ENCODE measurements at places on chromosomes 1 and 21.

DNA sequence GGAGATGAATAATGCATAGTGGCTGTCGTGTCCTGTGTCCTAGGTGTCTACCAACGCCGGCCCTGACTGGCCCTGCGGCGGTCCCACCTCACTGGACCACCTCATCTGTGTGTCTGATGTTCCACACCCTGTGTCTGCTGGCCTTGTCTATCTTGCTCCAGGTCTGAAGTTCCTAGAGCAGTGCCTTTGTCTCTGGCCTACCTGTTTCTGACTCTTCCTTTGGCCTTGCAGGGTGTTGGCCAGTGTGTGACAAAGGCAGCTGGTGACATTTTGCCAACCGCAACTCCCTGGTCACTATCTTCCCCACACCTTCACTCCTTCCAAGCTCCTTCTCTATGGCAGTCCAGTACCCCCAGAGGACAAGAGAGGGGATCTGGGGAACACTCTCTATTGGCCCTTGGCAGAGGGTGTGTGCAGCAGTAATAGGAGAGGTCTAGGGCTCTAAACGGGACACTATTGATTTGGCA is 1.4 kb upstream of the AHDC1 start:
- DNase-seq = no peak

DNA sequence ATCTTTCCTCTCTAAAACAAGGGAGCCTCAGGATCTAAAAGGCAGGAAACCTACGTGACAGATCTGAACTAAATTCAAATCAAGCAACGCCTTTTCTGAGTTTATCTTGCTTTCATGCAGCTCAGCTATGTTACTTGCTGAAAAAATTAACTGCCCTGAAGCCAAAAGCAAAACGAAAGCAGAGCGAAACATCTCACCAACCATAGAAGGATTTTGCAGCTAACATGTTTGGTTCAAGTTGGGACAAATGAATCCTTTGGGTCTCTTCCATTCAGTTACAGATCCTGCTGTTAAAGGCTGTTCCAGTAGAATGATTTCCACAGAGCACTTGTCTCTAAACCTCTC is 482 bp downstream of the SLC2A5 start:
- DNase-seq = no peak

- DNase-seq = peak; percentile 3
Observed at GRCh38 chr21:34166468-34166867, 93.1 kb downstream of the MRPS6 start.

GRCh38 chr21:23471877-23472276 is 2135.4 kb downstream of the MRPL39 start:
- no peak for DNase-seq

DNA sequence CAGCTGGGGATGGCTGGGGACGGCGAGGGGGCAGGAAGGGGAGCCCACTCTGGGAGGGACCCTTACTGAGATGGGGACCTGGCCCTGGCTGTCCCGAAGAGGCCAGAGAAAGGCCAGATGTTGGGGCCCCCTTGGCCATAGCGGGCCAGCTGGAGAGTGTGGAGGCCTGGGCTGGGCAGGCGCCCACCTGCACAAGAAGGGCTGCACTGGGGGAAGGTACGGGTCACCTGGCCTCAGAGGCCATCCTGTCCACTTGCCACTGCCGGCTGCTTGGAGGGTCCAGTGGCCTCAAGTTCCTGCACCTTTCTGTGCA is 5.0 kb upstream of the PLCH2 start:
- no peak for DNase-seq

- no peak for DNase-seq
Observed at GRCh38 chr1:21334214-21335087, 44.2 kb upstream of the ECE1 start.

GRCh38 chr1:230091473-230092231 is 24.6 kb downstream of the GALNT2 start:
- no peak for DNase-seq

DNA sequence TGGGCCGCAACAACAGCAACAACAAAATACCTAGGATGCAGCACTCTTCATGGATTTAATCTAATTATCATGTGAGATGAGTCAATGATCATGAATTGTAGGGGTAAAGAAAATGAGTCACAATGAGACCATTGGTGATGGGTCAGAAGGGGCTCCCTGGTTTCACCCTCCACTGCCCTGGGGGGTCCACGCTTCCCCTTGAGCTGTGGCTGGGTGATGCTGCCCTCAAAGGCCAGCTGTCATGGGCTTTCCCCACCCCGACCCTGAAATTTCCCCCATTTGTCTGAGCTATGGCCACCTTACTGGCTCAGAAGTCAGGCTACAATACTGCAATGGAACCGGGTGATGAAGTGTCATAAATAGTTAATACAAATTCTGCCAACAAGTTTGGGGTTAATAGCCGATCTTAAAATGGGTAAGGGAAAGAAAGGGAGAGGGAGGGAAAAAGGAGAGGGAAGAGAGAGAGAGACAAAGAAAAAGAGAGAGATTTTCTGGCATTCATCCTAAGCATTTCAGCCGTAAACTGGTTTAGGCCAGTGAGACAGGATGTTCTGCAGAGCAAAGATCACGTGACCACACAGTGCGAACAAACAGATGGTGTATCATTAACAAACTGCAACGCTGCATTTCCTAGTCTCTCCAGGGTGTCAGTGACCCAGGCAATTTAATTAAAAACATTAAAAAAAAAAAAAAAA is 143.4 kb upstream of the ERRFI1 start:
- peak; percentile 53 for DNase-seq

DNA sequence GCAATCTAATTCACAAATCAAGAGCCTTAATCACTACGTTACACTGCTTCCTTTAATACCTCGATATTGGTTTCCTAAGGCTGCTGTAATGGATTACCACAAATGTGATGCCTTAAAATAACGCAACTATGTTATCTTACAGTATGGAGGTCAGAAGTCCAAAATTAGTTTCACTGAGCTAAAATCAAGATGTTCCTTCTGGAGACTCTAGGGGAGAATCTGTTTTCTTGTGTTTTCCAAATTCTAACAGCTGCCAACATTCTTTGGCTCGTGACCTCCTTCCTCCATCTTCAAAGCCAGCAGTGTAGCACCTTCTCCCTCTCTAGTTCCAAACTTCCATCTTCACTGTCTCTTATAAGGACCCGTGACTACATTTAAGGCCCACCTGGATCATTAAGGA is 335.0 kb upstream of the NFIA start:
- DNase-seq = no peak

DNA sequence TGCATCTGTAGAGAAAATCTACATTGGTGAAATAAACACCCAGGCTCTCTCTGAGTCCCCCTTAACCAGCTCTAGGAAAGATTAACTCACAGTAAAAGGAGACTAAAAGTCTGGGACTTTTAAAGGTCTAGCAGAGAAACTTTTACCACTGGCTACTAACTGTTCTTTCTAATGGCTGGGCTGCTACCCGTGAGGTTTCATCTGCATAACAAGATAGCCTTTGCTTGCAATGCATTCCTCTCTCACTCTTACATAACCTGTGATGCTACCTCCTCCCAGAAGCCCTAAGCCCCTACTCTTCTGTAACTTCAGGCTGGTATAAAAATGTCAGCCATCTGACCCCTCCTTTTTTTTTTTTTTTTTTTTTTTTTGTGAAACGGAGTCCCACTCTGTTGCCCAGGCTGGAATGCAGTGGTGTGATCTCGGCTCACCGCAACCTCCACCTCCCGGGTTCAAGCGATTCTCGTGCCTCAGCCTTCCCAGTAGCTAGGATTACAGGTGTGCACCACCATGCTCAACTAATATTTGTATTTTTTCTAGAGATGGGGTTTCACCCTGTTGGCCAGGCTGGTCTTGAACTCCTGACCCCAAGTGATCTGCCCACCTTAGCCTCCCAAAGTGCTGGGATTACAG is 344.2 kb downstream of the RGS7 start:
- DNase-seq = no peak

- DNase-seq = no peak
Observed at GRCh38 chr1:159428536-159428935, 3.5 kb upstream of the OR10J4 start.

GRCh38 chr1:153566414-153567371 is 1.0 kb upstream of the S100A2 start:
- DNase-seq = peak; percentile 81

GRCh38 chr21:41031701-41032220 is 136.2 kb upstream of the BACE2 start:
- DNase-seq = no peak

DNA sequence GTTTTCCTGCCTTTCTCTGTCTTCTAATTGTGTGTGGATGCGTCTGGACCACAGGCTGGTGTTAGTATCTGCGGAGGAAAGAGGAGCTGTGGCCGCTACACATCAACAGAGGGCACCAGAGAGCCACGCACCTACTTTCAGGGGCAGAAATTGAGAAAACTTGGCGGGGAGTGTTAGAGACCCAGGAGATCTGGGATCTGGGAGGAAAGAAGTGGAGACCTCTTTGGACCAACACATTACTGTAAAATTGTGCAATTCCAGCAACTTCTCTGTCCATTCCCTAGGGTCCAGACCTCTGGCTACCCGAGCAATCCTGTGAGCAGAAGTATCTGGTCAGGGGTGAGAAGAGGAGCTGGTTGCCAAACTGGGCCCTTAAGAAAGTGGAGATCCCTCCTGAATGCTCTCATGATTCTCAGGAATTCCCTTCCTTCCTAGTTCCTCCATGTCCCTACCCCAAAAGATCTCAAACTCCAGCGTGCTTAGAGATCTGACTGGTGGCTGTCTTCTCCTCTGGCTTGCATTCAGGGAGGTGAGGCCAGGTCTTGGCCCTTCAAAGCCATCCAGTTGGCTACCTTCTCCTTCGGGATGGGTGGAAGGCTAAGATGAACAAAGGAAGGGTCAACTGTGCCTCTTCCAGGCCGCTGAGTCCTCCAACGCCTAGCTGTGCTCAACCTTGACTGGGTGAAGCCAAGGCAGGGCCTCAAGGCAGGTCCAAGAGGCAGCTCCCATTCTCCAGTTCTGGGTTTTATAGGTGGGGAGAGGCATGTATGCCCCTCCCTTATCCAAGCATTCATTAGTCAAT is 1.2 kb upstream of the KIRREL1 start:
- peak; percentile 33 for DNase-seq

GRCh38 chr1:107622966-107623365 is 342.0 kb downstream of the VAV3 start:
- DNase-seq = no peak

DNA sequence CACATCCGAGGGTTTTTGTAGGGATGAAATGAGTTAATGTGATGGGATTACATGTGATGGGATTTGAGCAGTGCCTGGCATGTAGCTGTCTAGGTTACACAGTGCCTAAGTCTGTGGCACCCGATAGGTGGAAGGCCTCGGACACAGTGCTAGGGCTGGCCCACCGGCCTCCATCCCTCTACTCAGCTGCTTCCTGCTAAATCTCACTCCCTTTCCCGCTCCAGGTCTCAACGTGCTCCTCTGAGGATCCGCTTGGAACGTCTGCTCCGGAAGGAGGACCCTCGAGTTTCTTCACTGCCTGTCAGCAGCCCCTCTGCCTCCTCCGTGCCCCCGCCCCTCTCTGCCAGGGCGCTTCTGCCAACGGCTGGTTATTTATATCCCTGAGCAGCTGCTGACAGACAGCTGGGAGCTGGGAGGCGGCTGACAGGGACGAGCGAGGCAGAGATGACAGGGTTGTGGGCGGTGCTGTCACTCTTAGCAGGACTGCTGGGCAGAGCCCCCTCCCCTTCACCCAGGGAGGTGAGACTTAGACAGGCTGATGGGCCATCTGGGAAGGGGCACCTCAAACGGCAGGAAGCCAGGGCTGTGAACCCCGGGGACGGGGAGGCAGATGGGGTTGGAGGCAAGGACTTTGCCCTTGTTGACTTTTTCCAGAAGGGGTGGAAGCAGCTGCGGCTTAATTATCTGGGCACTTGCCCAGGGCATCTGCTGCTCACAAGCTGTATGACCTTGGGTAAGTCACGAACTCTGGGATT is 26.6 kb upstream of the LRRN2 start:
- peak; percentile 74 for DNase-seq

DNA sequence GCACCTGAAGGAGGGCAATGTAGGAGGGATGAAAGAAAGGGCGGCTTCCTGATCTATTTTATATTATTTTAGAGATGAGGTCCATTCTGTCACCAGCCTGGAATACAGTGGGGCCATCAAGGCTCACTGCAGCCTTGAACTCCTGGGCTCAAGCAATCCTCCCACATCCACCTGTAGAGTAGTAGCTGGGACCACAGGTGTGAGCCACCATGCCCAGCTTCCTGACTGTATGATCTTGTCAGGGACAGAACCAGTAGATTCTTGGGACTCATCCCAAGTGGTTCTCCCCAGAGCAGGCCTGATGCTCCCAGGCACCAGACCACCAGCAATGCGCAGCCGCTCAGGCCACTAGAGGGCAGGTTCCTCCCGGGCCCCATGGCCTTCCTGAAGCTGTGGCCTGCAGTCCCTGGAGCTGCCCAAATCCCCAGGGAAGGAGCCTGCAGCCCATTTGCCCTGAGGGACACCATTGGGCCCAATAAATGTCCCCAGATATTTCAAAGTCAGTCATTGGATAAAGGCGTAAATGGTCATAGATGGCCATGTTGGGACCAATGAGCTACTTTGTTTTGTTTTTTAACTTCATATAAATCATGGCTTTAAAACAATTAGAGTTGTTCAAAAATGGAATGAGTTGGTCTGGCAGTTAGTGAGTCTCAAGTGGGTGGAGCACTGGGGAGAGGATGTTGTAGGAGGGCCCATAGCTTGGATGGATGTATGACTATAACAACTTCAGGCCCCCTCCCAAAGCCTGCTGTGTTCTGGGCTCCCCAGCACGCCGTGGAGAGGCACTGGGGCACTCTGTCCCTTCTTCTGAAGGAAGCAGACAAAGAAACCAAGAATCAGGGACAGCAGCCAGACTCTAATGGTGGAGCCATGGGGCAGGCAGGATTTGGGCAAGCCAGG is 44.7 kb upstream of the GOLT1A start:
- peak; percentile 24 for DNase-seq

DNA sequence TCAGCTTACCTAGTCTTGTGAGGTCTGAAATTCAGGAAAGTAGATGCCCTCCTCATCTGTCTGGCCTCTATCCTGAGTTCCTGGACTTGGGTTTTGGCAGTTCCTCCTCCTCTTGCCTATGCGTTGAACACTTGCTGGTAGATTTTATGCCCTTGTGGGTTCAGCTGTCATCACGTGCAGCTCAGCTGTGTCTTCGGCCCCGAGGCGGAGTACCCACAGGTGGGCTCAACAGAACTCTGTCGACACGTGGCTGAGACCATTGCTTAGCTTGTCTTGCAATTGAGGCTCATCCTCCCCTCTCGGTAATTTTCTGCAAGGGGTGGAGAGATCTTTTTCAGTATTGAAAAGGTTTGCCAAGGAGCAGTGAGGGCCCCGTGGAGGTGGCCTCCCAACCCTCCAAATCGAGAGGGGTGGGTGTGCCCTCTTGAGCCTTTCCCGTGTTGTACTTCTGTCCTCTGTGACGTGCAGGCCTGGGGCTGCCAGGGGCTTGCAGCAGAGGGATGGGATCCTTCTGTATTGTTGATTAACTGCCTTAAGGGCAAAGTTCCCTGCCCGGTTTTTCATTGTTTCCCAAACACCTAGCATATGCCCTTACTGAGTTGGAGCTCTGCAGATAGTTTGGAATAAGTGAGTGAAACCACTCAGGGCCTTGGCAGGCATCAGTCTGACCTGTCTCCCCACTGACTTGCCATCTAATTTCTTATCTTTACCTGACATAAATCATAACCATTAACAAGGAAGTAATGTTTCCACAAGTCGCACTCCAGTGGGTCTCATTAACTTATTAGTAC is 2.9 kb downstream of the CENPS start:
- DNase-seq = no peak
